GOT3 (cell line): ENCODE measurements at places on chromosomes 1 and 21.

DNA sequence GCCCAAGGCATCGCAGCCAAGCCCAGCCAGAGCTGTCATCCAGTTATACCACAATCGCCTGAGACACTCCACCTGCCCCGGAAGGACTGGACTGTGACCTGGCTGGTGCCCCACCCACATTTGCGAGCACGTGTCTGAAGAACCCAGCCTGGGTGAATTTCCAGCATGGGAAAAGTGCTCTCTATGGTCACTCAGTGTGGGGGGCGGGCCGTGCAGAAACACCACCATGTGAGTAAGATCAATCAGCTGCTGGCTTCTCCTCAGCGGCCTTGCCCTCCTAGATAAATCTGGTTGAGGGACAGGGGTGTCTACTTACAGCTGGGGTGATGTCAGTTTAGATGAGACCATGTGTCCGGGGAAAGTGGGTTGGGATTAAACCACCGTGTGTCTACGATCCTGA, 44.8 kb downstream of the URB1 start:
- no peak for DNase-seq

DNA sequence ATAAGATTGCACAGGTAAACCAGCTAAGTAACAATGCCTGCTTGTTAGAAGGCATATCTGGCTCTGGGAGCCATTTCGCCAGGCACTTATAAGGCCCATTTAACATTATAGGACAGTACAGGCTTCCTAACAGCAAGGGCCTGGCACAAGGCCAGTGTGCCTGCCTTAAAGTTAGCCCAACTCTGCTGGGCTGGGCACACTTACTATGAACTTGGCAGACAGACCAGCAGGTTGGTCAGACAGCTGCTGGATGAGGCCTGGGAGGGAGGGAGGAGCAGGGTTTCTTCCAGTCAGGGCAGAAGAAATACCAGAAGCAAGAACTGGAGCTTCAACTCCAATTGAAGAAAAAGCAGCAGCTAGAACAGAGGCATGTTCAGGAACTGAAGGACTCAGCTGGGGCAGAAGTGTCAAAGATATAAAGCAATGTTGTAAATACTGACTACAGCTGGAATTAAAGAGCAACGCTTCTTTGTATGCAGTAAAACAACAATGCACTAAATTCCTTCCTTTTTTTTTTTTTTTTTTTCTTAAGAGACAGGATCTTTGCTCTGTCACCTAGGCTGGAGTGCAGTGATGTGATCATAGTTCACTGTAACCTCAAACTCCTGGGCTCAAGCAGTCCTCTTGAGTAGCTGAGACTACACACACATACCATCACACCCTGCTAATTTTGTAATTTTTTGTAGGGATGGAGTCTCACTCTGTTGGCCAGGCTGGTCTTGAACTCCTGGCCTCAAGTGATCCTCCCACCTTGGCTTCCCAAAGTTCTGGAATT, 4.9 kb downstream of the CACHD1 start:
- DNase-seq = no peak

DNA sequence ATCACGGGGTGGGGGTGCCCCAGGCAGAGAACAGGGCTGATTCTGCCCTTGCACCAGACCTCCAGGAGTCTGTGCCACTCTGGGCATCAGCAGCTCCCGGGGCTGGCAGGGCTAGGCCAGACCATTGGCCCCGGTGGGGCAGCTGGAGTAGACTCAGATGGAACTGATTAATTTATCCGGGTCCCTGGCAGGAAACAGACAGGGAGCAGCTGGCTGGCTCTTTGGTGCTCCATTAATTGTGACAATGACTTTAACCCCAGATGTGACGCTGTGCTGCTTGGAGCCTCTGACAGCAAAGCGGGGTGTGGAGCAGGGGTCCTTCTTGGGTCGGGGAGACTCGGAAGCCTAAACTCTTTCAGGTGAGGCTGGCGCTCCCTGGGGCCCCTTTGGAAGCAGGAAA, 9.5 kb downstream of the EPHA8 start:
- no peak for DNase-seq

DNA sequence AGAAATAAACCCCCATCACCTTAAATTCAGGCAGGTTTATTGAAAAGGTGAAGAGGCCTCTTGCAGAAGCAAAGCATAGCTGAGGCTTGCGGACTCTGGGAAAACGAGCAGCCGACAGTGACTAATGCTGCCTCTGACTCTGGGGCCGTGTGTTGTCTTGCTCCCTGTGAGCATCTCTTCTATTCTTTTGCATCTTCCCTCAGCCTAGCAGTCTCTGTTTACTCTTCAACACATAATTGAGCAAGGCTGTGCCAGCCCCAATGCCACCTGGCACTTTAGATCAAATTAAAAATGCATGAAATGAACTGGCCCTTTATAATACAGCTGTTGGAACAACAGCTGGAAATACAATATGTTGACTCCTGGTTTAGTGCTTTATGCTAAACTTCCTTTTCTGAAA, 18.4 kb upstream of the REG4 start:
- DNase-seq = no peak

DNA sequence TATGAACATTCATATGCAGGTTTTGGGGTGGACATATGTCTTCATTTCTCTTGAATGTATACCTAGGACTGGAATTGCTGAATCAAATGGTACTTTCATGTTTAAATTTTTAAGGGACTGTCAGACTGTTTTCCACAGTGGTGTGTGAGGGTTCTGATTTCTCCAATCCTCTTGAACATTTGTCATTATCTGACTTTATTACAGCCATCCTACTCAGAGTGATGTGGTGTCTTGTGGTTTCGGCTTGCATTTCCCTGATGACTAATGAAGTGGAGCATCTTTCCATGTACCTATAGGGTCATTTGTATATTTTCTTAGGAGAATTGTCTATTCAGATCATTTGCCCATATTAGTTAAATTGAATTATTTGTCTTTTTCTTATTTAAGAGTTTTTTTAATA, 35.4 kb upstream of the ZNF281 start:
- no peak for DNase-seq

GRCh38 chr1:182968151-182968741, 15.3 kb upstream of the SHCBP1L start:
- DNase-seq = no peak

GRCh38 chr1:70714149-70714548, 303.1 kb downstream of the CTH start:
- no peak for DNase-seq

- DNase-seq = no peak
Observed at GRCh38 chr21:31543191-31543590, 116.3 kb upstream of the SOD1 start.

DNA sequence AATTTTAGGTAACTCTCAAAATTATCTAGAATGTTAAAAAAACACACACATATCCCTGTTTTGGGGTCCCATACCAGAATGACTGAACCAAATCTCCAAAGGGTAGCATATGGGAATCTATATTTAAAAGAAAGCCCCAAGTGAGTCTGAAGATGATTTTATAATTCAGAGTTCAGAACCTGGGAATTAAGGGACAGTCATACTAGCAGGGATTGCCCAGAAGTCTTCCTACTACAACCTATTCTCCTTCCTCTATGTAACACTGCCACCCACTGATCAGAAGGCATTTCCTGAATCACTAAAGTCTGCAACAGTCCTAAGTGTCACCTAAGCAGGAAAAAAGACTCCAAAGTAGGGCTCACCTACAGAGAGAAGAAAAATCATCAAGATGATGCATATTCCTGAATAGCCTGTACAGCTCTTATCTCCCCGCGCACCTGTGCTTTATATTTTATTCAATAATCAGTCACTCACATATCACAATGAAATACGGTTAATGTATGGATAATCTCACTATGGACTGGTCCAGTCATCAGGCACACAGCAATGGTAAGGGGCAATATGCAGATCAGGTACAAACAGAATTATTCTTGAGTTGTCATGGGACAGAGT, 4.9 kb downstream of the RGS1 start:
- DNase-seq = no peak

- DNase-seq = no peak
Observed at GRCh38 chr1:206657751-206658150, 22.4 kb downstream of the DYRK3 start.

DNA sequence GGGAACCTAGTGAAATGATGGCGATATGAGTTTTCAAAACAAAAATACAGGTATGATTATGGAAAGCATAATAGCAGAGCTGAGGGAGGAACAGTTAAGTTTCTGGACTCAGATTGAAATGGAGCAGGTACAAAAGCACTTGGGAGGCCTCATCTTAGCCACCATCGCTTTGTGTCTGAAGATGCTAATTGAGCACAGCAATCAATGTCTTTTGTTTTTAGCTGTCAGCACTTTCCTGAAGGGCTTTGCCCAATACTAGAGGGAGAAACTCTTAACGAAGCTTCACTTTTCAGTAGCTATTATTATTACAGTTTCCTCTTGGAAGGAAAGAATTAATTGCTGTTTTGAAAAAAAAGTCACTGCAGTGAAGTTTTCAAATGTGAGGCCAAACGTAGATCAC, 348.7 kb downstream of the RWDD3 start:
- no peak for DNase-seq

DNA sequence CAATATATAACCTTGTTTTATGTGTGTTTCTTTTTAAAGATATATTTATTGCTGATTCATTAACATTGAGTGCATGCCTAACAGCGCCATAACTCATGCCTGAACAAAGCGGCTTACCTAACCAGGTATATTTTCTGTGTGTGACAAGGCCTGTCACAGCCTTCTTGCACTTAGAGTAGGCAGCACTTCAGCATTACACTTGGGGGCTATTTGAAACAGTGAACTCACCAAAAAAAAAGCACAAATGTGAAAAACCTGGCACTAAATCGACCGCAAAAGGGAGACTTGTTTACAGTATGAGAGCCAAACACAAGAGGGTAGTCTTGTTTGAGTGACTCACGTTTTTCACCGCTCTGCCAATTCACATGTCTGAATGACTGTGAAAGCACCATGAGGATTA, 111.7 kb downstream of the DISP1 start:
- DNase-seq = no peak

DNA sequence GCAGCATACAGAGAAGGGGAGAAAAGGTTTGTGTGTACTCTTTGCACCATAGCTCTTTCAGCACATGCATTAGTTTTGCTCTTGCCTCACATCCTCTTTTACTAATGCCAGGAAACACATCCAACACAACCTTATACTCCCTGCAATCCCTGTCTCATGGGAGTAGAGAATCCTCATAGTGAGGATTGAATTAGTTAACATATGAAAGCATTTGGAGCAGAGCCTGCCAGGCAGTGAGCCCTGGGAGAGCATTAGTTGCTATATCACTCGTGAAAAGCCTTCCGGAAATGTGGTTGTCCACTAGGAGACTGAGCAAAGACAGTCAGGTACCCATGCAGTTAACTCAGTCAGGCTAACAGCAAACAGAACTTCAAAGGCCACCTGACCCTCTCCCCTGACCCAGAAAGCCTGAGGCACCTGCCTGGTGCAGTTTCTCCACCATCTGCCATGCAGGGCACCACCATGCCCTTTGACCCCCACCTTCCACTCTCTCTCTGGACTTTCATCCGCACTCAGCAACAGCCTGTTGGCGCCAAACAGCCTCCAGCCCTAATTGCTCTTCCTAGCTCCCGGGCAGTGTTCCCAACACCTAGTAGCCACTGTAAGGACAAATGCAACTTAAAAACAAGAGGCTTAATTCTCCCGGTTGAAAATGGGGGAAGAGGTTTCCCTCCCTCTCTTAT, 14.9 kb upstream of the AGT start:
- DNase-seq = no peak

- DNase-seq = no peak
Observed at GRCh38 chr21:26280775-26281174, 110.2 kb upstream of the APP start.

DNA sequence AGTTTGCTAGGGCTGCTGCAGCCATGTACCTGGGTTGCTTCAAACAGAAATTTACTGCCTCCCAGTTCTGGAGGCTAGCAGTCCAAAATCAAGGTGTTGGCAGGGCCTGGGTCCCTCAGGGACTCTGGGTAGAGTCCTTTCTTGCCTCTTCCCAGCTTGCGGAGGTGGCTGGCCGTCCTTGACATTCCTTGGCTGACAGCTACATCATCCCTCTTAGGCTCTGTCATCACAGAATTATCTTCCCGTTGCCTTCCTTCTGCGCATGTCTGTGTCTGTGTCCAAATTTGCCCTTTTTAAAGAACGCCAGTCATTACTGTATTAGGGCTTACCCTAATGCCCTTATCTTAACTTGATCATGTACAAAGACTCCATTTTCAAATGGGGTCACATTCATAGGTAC, 37.6 kb upstream of the PGBD5 start:
- no peak for DNase-seq

- DNase-seq = no peak
Observed at GRCh38 chr1:43435146-43436145, 18.3 kb downstream of the HYI start.

DNA sequence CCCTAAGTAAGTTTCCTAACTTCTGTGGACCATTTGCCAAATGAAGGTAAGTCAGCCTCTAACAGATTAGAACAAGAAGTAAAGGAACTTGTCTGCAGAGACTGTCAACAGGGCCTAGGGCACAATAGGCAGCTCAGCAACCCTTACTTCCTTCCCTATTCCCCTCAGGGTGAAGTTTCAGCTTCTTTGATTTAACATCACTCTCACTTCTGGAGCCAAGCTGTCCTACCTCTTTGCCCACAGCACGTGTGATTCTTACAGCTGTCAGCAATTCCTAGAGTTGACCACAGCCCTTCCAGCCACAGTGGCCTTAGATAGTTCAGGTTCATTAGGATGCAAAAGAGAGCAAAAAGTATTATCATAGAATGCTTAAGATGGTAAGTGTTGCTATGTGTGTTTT, 7.6 kb upstream of the EIF4G3 start:
- no peak for DNase-seq

- DNase-seq = no peak
Observed at GRCh38 chr1:207503950-207504349, 8.0 kb downstream of the CR1 start.

DNA sequence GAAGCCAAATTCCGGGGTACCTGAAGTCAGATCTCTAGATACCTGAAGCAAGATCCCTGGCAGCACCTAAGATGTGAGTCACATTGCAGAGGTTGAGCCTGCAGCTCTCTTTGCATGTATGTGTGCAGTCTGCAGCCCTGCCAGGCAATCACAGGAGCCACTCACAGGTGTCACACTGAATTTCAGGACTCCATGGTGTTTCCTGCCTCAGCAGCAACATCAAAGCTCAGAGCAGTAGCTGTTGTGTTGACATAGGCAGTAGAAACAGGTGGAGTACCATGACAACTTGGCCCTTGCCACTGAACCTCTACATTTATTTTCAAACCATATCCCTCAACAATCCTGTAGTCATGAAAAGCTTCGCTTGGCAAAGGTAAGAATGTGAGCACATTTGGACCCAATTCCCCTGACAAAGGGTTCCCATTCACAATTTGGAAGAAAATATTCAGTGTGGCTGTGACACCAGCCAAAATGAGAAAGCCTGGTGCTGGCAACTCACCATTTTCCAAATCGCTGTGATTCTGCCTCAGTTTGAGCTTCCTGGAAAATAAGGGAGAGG, 419.8 kb upstream of the NFIA start:
- DNase-seq = no peak

GRCh38 chr1:176141449-176141848, 65.6 kb downstream of the COP1 start:
- DNase-seq = no peak
